ENCODE measurements at places on chromosomes 2 and 18.

DNA sequence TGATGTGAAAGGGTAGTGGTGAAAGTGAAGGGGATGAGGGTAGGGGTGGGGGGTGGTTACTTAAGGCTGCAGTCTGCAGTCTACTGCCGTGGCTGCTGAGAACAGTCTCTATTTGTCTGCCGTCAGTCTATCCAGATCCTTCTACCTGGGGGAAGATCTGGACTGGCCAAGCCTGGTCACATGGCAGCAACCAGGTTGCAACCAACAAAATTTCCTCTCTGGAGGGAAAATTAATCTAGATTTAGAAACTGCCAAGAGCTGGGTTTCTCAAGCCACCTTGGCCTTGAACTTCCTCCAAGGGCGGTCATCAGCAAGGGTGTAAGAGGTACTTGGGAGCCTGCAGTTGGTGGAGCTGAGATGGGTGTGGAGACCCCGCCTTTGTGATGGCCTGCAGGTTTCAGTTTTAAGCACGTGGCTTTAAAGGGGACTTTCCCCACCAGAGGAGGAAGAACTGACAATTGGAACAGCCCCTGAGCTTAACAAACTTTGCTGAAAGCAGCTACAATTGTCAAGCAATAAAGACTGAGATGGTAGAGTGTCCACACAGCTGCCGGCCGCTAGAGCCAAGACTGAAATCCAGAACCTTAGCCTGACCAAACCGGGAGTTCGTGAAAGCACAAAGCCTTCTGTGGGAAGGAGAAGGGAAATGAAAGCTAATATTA is 31.4 kb upstream of the KCMF1 start:
- DNase-seq: no peak

DNA sequence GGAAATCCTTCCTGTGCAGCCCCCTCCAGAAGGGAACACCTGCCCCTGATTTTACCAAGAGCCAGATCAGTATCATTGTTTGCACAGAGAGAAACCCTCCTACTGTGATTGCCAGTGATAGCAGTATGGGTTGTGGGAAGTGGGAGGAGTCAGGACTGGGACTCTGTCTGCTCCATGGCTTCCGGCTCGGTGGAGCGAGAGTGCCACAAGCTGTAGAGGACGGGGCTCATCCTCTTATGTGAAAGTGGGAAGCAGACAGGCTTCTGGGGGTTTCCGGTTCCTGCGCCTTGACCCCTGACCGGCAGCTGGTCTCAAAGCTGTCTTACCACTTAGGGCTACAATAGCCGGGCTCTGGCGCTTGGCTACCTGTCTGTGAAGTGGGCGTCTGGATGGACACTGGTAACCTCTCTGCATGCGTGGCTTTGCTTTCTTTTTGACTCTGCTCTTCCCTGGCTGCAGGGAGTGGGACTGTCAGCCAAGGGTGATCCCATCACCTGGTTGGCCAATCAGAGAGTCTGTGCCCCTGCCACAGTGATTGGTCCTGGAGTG is 79.7 kb downstream of the BCL2L11 start:
- no peak for DNase-seq

DNA sequence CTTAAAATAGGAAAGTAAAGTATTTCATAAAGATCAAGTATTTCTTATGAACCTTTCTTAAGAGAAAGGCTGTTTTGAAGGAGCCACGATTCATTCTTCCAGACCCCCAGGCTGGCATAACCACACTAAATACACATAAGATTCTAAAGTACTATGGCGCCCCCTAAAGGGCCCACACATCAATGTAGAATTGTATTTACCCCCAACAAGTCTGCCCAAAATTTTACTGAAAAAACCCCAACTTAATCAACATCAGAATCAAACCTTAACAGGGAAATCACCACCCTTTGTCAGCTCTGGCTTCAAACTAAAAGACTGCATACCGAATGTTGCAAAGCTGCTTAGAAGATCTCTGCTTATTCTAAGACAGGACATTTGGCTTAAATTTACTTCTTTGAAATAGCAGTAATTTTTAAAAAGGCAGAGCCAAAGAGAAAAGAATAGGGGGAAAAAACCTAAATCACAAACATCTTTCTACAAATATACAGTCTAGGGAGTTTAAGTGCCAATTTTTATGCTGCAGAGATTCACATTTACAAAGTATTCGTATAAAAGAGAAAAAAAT is 20.4 kb upstream of the BCL2 start:
- no peak for DNase-seq

DNA sequence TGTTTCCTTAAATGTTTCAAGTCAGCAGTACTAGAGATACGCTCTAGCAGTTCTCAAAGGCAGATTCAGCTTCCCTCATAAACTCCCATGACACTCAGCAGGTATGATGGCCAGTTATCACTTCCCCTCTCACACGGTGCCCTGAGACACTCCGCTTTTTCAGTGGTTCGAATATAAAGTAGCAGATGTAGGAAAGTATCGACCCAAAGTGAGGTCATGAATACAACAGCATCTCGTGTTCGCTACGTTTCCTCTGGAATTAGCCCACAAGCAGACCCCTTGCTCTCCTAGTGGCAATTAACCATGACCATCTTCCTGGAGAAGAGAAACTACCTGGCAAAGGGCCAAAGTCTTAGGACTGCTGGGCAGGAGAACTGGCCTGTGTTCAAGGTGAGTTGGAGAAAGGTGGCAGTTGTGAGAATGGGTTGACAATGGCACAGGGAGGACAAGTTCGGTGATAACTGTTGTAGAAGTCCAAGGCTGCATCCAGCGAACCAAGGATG is 9.3 kb upstream of the AGBL5 start:
- no peak for DNase-seq

DNA sequence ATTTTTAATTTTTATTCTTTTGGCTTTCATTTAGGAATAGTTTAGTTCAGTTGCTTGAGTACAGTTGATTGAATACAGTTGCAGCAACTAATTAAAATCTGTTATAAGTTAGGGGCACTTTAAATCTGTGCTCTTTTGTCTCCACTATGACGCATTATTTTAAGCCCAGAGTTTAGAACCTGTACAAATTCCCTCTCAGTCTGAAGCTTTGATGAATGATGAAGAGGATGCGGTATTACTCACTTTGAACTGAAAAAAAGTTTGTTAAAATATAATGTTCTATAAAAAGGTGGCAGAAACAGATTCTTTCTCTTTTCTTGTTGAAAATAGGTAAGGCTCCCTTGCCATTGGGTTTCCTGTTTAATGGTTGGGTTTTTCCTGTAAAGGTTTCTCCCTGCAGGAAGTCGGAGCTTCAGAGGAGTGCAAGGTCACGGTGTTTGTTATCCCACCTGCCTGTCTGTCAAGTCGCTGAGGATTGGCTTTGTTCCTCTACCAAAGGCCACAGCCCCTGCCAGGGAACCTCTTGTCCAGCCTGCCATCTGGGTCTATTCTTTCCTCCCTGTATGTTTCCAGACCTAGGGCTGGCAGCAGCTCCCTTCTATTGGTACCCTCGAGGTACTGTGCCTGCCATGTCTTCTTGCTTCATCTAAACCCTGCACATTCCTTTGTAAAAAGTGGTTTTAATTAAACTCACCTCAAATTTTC is 43.8 kb upstream of the FN1 start:
- no peak for DNase-seq

DNA sequence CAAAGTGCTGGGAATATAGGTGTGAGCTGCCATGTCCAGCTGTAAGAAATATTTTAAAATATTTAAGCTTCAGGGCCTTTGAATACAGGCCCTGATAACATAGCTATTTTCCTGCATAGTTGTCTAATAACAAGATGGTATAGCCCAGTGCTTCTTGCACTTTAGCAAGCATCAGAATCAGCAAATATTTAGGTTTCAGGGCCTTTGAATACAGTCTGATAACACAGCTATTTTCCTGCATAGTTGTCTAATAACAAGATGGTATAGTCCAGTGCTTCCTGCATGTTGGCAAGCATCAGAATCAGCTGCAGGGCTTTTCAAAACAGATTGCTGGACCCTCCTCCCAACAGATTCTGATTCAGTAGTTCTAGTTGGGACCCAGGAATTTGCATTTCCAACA is 5.6 kb downstream of the GEMIN6 start:
- DNase-seq: no peak

DNA sequence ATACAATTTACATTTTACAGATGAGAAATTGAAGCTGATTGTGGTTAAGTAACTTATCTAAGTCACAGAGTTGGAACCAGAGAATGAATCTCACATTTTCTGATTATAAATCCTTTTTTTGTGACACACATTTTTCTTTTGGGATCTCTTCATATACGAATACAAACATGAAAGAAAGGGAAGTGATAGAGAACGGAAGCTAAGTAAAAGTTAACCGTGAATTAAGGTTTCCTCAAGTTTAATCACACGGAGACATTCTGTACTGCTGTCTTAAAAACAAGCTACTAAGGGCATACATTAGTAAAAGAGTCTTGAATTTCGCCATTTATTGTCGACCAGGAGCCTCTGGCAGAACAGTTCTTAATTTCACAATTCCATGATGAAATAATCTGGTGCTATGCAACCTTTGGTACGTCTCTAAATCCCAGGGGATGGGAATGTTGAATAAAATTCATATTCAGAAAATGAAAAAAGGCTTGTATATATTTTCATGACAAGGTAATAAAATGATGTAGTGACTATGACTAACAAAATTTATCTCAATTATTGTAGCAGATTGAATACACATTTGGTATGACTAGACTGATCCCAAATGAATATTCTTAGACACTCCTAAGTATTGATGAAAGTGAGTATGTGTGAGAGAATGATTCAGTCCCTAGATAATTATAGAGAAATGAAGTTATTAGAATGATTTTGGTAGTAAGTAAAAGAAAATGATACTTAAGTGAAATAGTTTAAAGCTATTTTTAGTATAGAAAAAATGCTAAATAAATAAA is 40.3 kb upstream of the ZSWIM2 start:
- DNase-seq: no peak

- no peak for DNase-seq
Measured at GRCh38 chr18:57469884-57470283, 34.7 kb downstream of the ONECUT2 start.

- no peak for DNase-seq
Measured at GRCh38 chr2:200373231-200373630, 66.7 kb downstream of the SPATS2L start.

DNA sequence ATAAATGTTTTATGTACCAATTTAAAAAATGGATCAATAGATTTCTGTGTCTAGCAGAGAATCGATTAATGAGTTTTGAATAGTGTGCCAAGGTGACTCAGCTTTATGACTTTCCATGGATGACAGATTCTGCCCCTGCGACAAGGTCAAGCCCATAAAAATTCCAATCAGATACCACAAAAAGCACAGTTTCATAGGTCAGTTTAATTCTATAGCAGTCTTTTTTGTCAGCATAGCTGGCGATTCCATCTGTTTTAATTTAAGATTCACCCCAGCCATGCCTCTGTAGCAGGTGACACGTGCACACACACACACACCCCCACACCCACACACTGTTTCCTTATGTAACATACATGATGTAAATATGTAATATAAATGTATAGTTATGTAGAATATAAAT is 28.9 kb downstream of the RAB31 start:
- DNase-seq: no peak

DNA sequence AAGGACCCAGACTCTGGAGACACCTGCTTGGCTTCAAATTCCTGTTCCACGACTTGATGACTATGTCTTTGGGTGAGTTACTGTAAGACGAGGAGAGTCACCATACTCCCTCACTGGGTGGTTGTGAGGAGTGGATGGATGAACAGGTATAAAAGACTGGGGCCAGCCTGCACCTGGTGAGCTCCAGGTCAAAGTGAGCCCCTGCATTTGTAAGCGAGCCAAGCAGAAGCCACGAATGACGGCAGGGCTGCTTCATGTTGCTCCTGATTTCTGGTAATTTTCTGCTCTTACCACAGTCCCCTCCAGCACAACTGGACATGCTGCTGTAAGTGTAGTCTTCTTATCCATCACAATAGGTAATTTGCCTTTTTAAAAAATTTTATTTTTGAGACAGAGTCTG is 86.6 kb downstream of the POLR1A start:
- DNase-seq: no peak

- peak; percentile 66 for DNase-seq
Measured at GRCh38 chr2:119476301-119477112, 44.9 kb downstream of the TMEM37 start.

DNA sequence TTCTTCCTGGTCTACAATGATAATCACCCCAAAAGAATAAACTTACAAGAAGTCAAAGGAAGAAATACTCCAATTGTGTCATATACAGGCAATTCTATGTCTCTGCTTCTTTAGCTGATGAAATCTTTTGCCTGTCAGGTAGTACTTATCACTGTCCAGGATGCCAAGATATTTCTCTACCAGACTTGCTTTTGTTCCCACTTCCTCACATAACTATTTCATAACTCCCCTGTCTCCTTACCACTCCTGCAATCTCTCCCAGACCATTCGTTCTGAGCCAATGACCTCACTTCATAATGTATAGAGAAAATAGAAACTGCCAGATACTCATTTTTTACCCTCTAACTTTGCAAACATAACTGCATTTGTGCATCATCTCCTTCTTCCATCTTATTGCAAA is 39.1 kb downstream of the HNMT start:
- DNase-seq: no peak

DNA sequence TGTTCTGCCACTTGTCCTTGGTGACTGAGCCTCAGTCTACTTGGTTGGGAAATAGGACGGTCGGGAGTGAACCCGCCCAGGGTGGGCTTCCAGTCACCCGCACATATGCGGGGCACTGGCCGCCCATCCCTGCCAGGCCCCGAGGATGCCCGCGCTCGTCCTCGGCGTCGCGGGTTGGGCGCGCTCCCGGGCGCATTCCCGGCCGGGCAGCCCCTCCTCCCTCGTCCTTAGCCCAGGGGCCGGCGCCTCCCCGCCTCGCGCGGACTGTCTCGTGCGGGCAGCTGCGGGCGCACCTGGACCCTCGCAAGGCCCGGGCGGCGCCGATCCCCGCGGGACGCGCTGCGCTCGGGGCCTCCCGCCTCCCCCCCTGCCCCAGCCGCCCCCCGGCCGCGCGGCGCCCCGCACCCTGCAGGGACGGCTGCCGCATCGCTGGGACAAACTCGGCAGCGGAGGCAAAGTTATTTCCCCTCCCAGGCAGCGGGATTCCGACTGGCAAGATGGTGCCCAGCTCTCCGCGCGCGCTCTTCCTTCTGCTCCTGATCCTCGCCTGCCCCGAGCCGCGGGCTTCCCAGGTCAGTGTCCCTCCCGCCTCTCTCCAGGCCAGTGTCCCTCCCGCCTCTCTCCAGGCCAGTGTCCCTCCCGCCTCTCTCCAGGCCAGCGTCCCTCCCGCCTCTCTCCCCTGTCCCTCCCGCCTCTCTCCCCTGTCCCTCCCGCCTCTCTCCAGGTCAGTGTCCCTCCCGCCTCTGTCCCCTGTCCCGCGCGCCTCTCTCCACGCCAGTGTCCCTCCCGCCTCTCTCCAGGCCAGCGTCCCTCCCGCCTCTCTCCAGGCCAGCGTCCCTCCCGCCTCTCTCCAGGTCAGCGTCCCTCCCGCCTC is at the start of gene FBLN7:
FBLN7 (plus strand) TSS at position 227 of the 874 bp plus-strand sequence; CDS start at position 498, 271 bp downstream.
- no peak for DNase-seq

GRCh38 chr2:46535360-46535759 is 56.0 kb downstream of the TMEM247 start:
- no peak for DNase-seq

DNA sequence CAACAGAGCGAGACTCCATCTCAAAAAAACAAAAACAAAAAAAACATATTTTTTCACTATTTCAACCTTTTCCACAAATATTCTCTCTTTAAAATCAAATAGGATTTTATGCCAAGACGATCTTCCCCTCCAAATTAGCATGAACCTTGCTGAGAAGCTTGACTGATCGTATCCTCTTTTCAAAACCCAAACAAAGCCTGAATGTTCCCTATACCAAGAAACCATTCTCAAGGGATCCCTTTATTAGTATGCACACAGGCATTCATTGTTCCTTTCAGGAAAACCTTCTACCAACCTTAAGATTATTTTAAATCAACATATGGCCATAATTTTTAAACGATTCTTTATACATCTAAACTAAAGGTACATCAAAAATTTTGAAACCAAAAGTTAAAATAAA is 6.3 kb downstream of the SPIRE1 start:
- DNase-seq: no peak

- peak; percentile 31 for DNase-seq
Measured at GRCh38 chr2:233457356-233457755, 103.1 kb downstream of the DGKD start.

Data from Right ventricle myocardium superior (tissue), 1 donor.